Activated CD4-positive, alpha-beta T cell treated with anti-CD3 and anti-CD28 coated beads for 36 hours (primary cell): ENCODE measurements at places on chromosomes 1 and 21. TPM values are rescaled to one million over a fixed set of nuclear protein-coding genes. Genes with fewer than 3 reads are reported as not detected.

The NPHS2 gene
- total RNA-seq, result not detected

The TRNP1 gene
- total RNA-seq, result 0.62 TPM

- DNase-seq, result no peak
Measured at GRCh38 chr1:22841860-22842281, 130.8 kb downstream of the LACTBL1 start.

The CACNA1S gene
- not detected for total RNA-seq

- no peak for DNase-seq
Measured at GRCh38 chr1:169949139-169949538, 55.4 kb upstream of the SCYL3 start.

- no peak for DNase-seq
Measured at GRCh38 chr1:34591751-34592629, 162.9 kb upstream of the GJB5 start.

GRCh38 chr1:111802110-111802509 lies 46.4 kb downstream of the DDX20 start:
- no peak for DNase-seq

GRCh38 chr1:43165765-43166164 lies 6.3 kb downstream of the EBNA1BP2 start:
- DNase-seq, result no peak

GRCh38 chr1:207970329-207971233 lies 59.7 kb upstream of the CD34 start:
- no peak for DNase-seq

The IL19 gene
- not detected for total RNA-seq

The ARHGAP30 gene
- total RNA-seq, result 165 TPM

The YOD1 gene
- total RNA-seq, result 6.0 TPM

- DNase-seq, result no peak
Measured at GRCh38 chr1:86466109-86466844, 2.5 kb upstream of the CLCA1 start.

DNA sequence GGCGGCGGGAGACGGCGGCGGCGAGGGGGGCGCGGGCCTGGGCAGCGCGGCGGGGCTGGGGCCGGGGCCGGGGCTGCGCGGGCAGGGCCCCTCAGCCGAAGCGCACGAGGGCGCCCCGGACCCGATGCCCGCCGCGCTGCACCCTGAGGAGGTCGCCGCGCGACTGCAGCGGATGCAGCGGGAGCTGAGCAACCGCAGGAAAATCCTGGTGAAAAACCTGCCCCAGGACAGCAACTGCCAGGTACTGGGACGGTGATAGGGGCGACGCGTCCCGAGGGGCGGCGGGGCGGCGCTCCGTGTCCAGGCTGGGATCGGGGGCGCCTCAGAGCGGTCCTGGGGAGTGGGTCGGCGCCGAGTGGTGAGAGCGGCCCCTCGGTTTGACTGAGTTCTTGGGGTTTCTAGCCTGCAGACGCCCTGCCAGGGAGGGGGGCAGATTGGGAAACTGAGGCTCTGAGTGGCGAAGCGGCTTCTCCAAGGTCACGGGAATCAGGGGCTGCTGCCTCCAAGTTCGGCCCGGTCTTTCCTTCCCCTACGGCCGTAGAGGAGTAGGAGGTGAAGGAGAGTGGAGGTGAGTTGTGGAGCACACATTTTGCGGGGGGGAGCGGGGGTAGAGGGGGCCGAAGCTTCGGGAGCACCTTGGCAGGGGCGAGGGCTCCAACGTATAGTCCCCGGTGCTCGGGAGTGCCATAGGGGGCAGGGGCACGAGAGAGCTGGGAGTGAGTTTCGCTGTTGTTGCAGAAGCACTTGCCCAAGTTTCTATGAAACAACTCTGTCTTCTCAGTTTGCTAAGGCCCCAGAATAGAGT lies 508 bp downstream of the RAVER2 start:
- DNase-seq, result peak; percentile 31

DNA sequence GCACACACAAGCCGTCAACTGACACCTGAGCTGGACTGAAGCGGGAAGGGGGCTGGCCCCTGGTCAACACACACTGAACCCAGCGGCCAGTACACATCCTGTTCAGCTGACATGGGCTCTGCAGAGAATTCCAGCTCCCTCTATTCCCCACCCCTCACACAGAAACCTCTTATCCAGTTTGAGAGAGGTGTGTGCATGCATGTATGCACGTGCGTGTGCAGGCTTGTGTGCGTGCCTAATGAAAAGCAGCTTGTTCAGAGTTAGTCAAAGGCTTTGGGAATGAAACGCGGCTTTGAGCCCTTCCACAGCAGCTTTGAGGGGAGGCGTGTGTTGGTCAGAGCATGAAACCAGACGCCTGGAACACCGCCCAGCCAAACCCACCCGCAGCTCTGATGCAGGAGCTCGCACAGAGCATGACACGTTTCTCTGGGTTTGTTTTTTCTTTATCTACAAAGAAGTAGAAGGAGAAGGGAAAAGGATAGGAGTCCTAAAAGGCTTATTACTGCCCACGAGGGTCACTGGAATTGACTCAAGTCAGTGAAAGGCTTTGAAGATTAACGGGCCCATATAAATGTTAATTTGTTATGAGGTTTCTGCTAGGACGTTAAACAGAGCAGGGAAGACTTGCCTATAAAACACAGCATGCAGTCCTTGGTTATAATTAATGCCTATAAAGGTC lies 184.2 kb downstream of the ETS2 start:
- DNase-seq, result no peak

DNA sequence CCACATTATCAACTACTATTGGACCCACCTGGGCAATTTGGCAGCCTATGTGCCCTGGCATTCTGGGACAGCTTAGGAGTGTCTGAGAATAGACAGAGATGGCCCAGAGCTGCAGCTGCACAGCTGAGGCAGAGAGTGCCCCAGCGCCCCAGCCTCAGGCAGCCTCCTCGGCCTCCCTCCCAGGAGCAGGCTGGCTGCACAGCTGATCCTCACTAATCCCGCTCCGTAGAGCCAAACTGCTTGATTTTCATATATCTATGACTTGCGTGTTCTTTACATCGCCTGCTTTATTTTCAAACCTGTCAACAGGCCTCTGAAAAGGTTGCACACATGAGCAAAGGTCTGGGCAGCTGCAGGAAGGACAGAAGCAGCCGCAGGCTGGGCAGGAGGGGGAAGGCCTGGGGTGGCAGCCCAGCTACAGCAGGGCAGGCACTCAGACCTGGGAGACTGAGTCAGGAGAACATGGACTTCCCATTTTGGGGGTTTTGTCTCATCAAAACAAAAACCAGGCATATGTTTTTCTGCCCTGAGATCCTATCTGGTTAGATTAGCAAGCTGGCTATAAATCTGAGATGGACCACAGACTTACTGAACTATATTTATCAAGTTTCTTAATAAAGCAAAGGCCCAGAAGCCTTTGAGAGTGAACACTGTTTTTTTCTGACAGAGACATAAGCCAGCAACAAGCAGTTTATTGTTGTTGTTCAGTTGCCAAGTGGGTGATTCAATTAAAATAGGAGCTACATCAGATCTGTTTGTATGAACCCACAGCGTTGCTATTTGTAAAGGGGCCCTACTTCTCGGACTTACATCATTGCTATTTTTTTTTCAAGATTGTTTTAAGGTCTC lies 301.8 kb upstream of the DUSP10 start:
- no peak for DNase-seq

GRCh38 chr1:184260382-184260781 lies 126.4 kb upstream of the C1orf21 start:
- DNase-seq, result no peak

- DNase-seq, result no peak
Measured at GRCh38 chr21:35775778-35776544, 284.4 kb downstream of the SETD4 start.

The SYT11 gene
- 14.8 TPM for total RNA-seq

DNA sequence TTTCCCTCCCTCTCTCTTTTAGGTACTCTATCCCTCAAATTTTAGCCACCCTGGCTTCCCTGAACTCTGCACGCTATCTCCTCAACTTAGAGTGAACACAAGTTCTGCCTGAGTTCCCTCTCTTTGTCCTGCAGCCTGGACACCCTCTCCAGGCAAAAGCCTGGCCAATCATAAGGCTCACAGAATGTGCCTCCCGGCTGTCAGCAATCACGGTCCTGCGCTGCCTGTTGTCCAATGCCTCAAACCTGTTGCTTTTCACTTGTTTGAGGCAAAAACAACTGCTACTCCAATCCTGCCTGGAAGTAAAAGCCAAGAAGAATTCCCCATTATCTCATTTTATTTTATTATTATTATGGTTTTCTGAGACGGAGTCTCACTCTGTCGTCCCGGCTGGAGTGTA lies 66.1 kb downstream of the LGR6 start:
- DNase-seq, result no peak

GRCh38 chr1:180922631-180923015 lies 9.9 kb downstream of the KIAA1614 start:
- DNase-seq, result no peak

- DNase-seq, result no peak
Measured at GRCh38 chr21:23574932-23575331, 2032.3 kb downstream of the MRPL39 start.

The FUCA1 gene
- 4.2 TPM for total RNA-seq

The NBPF4 gene
- total RNA-seq, result not detected

DNA sequence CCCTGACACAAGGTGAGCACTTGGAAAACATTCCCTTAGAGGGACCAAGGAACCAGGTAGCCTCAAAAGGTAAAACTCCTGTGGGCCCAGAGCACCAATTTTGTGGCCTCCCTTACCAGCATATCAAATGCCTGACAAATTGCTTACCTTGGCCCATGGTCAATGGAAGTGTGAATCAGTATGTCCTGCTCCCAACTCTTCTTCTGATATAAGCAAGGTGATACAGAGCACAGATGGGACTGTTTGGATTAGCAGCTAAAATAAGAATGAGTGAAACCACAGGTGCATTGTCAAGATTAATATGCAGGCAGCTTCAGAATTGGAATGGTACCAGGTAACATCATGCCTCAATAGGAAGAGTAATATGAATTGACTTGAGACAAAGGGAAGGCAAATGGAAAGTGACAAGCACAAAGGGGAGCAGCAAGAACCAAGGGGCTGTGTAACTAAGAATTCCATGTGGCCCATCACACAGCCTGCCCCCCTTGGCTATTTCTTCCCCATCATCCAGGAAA lies 156.8 kb upstream of the KCND3 start:
- DNase-seq, result no peak

DNA sequence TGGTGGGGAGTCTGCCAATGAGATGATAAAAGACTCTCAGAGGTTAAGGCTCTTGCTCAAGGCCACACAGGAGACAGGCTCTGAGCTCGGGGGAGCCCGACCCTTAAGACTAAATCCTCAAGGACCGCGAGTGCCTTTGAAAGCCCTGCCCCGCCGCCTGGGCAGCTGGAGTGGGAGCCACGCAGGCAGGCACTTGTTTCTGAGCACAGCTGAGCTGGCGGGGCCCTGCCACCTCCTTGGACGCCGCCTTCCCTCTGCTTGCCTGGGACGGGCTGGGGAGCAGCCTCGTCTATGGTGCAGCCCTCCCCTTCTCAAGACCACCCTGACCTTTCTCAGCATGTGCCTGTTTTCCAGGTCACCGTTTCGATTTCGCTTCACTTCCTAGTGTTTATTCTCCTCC lies 169.3 kb downstream of the CAMTA1 start:
- no peak for DNase-seq

- no peak for DNase-seq
Measured at GRCh38 chr1:36085686-36086526, 2.0 kb downstream of the TEKT2 start.

- peak; percentile 10 for DNase-seq
Measured at GRCh38 chr21:36783612-36784374, 84.9 kb downstream of the SIM2 start.
